Stimulated activated CD8-positive, alpha-beta memory T cell treated with anti-CD3 and anti-CD28 coated beads, Interleukin-15, amount 100 ng/mL, for 48 hours (primary cell): ENCODE measurements at places on chromosomes 7 and 10.

GRCh38 chr7:151902311-151902710, 25.4 kb upstream of the PRKAG2 start:
- no peak for DNase-seq

DNA sequence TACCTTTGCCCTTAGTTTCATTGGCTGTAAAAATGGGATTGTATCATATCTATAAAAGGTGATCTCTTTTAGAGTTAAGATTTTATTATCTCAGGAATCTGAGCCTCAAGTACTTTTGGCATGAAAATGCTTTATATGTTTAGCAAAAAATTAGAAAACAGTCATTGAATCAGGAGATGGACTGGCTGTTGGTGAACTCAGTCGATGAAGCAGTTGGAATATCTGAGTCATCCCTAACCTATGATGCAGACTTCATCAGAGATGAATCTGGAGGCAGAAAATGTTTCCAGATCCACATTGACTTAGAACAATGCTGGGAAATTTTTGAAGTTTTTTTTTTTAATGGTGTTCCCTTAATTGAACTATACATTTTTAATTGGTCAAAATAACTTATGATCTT, 228.5 kb downstream of the SLC25A13 start:
- DNase-seq = no peak

DNA sequence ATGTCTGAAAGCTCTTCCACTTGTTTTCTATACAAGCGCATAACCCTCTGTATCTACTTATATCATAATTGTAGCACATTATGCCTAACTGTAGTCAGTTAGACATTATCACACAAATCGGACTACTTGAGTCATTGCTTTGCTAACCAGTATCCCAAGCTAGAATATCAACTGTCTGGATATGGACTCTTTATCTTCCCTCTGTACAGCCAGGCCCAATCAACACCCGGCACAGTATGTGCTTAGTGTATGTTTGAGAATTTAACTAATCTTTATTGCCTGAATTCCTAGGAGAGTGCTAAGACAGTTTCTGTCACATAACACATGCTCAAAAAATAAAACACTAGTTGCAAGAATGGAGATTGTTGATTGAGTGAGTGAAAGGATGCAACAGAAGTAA, 211.2 kb downstream of the ARL4A start:
- DNase-seq = no peak

GRCh38 chr7:150736864-150737263, 354 bp upstream of the GIMAP5 start:
- DNase-seq = no peak

- DNase-seq = no peak
Observed at GRCh38 chr10:106925191-106925590, 239.3 kb downstream of the SORCS1 start.

DNA sequence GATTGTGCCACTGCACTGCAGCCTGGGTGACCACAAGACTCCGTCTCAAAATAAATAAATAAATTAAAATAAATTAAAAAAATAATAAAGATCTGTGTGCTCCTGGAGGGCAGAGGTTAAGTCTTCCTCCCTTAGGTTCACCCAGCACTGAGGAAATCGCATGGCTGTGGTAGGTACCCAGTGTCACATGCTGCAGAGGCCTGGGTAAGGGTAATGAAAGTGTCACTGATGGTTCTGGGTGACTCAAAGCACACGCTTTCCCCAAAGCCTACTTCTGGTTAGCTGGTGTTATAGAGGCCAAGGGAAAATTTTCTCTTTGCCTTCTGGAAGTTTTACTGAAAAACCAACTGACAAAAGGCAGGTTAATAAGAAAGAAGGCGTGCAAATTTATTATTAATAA, 88.8 kb upstream of the ITGB1 start:
- DNase-seq = no peak

DNA sequence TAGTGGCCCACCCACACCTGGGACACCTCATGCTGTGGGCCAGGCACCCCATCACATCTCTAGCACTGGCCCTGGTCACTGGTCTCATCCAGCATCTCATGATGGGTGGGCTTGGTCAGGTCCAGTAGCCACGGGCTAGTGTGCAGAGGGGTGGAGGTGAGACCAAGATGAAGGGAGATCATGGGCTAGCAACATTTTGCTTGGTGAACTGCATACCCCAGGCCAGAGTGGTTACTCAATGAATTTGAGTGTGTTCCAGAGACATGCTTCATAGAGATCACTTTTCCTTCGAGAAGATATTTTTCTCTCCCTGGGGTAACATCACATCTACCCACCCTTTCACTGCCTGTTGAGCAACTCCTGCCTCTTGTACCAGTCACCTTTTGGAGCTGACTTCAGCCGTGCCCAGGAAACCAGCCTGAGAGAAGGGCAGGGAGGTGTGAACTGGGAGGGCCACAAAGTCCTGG, 44.2 kb downstream of the MINDY4 start:
- DNase-seq = no peak

DNA sequence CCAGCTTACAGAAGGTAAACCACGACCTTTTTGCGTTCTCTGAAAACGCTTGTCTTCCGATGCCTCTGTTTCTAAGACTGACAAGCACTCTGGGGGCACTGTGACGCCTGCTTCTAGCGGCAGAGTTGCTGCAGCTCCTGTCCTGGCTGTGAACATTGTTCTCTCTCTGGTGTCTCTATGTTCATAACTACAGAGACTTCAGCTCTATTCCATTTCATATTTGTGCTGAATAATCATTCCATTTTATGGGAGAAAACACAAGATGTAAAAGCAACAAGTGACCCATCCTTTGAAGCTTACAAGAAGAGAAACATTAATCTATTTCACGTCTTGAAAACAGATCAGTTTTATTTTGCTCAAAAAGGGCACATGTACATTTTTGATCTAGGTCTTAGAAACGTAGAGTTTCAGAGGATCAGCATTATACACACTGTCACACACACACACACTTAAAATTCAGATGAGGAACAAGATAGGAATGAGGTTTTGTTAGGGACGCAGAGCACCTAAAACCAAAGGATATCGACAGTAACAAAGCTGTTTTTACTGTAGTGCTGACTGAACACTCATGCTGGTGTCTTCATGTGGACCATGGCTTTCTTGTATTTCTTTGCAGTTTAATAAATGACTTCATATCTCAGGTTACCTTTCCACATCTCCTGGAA, 3.0 kb downstream of the IKZF1 start:
- DNase-seq = no peak

- DNase-seq = no peak
Observed at GRCh38 chr10:119365773-119366599, 158.6 kb downstream of the GRK5 start.

DNA sequence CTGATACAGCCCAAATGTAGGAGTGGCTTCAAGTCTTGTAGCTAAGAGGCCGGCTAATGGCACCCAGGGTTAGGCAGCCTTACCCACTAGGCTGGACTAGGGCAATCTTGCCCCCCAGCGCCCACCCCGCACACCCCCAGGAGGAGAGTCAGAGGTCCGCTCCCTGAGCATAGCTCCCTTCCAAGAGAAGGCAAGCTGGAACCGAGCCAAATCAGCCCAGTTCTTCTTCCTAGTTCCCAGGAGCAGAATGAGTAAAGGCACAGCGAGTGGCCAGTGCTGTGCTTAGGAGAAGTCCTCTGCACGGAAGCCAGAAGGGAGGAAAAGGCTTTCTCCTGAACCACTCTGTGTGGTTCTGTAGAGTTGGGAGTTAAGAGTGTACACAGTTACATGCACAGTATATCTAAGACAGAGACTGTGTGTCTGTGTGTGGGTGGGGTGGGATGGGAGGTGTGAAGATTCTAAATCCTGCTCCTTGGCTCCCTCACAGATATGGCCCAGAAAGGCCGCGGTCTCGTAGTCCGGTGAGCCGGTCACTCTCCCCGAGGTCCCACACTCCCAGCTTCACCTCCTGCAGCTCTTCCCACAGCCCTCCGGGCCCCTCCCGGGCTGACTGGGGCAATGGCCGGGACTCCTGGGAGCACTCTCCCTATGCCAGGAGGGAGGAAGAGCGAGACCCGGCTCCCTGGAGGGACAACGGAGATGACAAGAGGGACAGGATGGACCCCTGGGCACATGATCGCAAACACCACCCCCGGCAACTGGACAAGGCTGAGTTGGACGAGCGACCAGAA, 59.7 kb upstream of the PDCD4 start:
- DNase-seq = no peak

DNA sequence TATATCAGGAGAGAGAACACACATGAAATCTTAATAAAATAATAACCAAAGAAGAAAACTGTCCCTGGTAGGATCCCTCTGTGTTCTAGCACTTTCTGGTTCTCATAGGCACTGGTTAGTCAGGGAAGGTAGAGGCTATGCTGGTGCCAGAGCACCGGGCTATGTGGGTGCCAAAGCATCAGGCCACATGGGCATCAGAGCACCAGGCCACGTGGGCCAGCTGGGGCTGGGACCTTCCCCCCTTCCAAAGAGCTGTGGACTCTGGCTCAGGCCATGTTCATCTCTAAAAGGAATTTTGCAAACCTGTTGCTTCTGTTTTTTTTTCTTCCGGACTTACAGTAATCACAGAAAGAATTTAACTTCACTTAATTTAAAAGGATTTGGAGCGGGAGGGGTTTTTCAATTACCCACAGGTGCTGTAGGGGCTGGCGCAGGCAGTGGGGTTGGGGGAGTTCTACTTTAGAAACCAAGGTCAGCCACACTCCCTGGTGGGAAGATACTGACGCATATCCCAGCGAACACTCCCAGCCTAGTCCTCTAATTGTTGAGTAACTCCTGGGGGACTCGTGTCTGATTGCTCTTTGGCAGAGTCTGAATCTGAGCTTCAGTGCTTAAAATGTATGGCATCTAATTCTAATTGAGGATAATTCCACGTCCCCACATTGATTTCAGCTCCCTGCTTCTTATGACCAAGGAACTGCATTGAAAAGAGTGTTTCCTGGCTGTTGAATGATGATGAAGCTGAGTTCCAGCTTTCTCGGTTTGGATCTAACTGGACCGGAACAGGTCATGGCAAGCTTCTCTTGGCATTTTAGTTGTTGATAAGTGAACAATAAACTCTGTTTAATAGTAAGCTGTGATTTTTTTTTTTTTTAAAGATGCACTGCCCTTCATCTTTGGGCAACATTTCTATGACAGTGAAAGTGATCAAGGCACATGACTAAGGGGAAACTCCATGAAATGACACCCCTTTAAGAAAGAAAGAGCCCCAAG, 110.7 kb upstream of the FZD8 start:
- DNase-seq = no peak

GRCh38 chr10:7199152-7199760, 211.6 kb downstream of the SFMBT2 start:
- no peak for DNase-seq

GRCh38 chr10:28201410-28202400, 101.2 kb downstream of the MPP7 start:
- DNase-seq = no peak

- no peak for DNase-seq
Observed at GRCh38 chr10:60955316-60955715, 11.3 kb upstream of the RHOBTB1 start.

GRCh38 chr7:55086413-55087201, 67.8 kb downstream of the EGFR start:
- no peak for DNase-seq

DNA sequence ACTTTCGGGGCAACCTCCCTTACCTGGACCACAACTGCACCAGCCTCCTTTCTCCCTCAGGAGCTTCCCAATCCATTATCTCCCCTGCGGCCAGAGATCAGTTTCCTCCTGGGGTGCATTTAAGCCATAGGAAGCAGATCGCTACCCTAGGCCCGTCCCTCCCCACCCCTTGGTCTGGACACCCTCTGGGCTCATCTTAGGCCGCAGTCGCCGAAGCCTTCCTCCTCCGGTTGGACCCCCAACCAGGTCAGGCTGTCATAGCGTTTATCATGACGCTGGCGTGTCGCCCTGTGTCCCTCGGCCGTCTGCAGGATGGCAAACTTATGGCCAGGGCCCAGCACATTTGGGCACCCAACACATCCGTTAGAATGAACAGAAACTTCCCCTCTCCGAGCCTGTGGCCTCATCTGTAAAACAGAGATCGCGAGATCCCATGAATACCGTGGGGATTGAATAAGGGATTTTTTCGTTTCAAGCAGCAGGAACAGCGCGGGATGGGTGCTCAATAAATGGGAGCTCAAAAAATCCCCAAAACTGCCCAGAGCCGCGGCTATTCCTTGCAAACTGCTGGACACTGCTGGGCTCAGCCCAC, 669 bp upstream of the AP5Z1 start:
- DNase-seq = no peak

GRCh38 chr10:123147635-123148413, at the start of gene HMX2:
TSS of gene HMX2 (plus strand) at chr10:123148136. CDS start at chr10:123148379, 243 bp downstream.
- no peak for DNase-seq

DNA sequence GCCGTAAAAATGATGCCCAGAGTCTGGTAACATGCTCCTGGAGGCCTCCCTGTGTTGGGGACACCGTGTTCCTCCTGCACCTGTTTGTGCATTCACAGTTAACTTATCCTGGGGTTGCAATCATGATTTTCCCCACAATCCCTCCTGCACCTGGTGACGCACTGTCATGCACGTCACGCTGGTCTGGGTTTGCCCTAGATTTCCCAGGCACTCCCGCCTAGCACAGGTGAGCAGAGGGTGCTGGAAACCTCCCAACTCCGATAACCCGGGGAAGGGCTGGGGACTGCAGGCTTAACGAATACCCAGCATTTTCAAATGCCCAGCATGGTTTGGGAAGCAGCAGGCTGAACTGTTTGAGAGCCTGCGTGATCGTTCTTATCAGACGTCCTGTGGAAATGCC, 427.1 kb downstream of the TCERG1L start:
- no peak for DNase-seq

- no peak for DNase-seq
Observed at GRCh38 chr7:141462958-141463357, 88.3 kb upstream of the AGK start.

GRCh38 chr10:5078547-5079180, 15.6 kb upstream of the AKR1C3 start:
- no peak for DNase-seq

GRCh38 chr10:43961523-43962345, 313.1 kb upstream of the ZNF32 start:
- no peak for DNase-seq

DNA sequence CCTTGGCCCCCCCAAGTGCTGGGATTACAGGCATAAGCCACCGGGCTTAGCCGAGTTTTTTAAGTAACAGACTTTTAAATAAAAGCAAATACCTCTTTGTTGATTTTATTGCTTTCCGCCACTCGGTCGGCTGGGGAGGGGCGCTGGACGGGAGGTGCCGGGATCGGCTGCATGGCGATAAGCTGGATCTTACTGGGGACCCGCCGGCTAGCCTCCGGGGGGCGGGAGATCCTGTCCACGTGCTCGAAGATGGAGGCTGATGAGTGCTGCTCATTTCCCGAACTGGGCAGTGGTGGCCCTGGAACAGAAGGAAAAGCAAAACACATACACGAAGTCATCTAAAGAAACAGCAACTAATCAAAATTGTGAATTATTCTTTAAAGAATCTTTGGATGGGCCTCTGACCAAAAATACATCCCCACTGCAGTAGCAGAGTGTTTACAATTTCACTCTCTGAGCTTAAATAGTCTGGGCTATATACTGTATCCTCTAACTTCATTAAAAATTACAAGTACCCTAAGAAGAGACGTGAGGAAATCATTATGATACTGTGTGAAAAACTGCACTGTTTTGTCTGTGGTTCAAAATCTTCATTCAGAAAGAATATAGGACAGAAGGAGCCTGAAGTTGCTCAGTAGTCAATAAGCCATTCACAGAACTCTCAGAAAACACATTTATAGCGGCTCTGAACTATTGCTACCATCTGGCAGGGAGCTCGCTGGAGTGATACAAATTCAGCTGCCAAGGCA, 73.2 kb upstream of the ATP6V0A4 start:
- no peak for DNase-seq
